ENCODE measurements at places on chromosomes 5 and 9.
A peak's percentile ranks its signal among the peaks of the same experiment; 100 is the strongest.

DNA sequence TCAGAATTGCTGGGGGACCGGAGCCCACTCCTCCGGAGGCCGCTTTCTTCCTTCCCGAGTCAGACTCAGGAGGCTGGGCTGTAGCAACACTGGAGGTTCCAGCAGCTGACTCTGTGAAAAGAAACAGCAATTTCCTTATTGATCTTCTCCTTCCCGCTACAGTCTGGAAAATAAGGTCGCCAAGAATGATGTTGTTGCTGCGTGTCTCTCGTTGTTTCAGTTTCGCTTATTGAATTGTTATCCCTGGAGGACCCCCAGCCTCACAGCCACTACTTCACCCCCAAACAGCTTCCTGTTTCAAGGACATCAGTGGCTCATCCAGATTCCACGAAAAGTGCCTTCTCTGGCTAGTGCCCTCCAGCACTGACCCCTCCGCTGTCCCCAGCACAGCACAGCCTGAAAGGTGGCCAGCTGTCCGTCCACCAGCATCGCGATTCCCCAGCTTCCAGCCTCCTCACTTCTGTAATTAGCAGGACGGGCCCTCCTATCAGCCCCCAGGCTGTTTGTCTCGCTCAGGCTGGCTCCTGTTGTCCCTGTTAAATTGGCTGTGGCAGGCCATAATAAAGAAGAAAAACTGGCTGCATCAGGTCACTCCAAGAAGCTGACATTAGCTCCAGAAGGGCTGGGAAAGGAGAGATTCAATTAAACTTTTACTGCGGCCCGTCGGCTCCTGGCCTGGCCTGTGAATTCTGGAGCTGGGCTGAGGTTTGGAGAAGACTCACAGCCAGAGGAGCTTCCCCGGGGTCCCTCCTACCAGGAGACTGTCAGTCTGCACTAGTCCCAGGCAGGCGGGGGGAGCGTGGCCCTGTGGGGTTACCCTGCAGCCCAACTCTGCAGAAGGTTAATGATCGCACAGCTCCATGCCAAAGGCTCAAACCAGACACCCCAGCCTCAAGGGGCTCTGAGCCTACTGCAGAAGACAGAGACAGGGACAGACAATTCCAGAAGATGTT is 40.5 kb downstream of the OLFM1 start:
- no peak for DNase-seq

DNA sequence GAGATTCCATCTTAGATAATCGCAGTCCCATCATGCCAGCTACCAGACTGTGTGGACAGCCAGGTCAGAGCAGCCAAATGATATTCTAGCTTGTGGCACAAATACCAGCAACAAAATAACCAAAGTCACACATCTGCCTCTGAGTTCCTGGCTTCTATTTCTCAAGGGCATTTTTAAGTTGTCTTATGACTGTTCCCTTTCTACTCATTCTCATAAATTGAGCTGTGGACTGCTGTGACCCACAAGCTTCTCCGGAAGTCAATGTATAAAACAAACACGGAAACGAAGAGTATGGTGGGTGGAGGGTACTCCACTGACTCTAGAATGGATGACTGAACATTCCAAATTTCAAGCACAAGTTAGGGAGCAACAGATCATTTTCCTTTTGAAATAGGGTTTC is 43.9 kb downstream of the PDCD1LG2 start:
- DNase-seq = no peak

DNA sequence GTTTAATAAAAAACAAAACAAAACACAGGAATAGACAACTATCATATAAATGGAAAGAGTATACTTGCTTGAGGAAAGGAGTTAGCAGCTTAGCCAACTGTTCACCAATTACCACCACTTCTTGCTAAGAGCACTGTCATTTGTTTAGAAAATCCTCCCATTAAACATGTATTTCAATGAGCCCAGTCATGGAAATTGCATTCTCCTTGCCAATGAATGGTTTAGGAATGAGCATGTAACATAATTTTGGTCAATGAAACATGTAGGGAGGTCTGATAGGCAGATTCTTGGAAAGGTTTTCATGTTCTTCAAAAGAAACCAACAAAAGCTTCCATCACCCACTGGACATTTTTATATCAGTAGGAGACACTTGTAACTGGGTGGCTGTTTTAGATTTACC is 502.8 kb upstream of the PAPPA start:
- peak; percentile 41 for DNase-seq

DNA sequence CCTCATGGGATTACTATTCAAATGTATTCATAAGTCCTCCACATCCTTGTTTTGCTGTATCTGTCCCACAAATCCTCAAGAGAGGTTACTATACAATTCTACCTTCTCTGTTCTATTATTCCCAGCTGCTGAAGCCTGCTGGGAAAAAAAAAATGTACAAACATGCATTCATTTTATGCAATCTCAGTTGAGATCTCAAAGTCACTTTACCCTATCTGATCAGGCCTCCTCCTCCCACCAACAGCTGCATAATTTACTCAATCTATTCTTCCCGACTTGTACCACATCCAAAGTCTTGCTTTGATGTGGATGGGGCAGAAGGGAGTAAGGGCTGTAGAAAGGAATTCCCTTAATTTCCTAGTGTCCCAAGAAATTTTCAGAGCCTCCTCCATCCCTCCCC is 28.6 kb downstream of the PSIP1 start:
- DNase-seq = no peak

DNA sequence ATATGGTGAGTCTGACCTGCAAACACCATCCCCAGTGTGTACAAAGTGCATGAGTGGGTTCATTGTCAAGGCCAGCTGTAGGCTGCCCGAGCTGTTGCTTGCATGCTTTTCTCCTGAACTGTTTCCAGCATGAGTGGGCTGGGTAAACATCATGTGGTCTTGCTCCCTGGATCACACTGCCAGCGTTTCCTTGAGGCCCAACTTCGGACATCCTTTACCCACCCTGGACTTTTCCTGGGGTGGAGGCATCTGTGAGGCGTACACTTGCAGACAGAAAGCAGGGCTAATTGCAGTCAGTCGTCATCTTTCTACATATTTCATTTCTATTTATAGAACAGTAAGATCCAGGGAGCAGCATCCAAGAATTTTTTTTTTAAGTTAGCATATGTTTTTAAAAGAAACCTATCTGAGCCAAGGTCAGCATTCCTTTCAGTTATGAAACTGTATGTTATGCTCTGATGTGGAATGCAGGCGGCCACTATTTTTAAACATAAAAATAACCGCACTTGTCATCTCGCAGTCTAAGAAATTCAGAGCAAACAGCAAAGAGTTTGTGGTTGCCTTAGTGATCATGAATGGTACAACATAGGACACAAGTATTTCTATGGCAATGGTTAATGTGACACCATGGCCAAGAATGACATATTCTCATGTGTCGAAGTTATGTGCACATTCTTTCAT is 106.5 kb upstream of the DMRT1 start:
- DNase-seq = peak; percentile 69

DNA sequence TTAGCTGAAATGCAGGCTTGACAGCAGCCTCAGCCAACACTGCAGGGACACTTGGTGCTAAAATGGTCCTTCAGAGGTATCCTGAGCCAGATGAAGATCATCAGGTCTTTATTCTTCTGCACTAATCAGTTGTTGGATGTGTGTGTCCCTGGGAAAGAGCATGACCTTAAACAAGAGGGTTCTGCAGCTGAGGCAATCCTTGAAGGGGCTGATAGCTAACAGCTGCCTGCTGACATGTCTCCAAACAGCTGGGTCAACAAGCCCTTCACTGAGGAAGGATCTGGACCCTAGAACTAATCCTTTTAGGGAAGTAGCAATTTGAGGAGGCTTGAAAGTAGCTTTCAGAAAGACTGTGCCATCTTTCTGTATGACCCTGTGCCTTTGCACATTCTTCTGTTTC is 376.3 kb upstream of the ACTBL2 start:
- no peak for DNase-seq

GRCh38 chr9:15743512-15743911 is 190.7 kb downstream of the CCDC171 start:
- DNase-seq = no peak

DNA sequence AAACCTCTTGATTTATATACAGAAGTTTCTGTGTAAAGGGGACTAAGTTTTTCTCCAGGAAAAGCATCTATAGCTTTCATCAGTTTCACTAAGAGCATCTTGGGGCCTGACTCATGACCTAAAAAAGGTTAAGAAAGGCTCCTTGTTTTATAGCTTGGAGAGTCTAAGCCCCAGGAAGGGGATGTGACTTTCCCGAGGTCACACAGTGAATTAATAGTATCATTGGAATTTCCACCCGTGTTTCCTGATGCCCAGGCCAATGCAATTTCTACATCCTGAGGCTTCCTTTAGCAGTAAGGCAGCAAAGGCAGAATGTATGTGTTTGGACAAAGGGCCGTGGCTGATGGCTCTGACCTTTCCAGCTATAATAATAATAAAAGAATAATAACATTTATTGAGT is 8.6 kb downstream of the MORN5 start:
- DNase-seq = no peak

- DNase-seq = no peak
Observed at GRCh38 chr5:165029099-165029870, 1523.9 kb downstream of the MAT2B start.

- DNase-seq = no peak
Observed at GRCh38 chr5:140555747-140556312, 1.4 kb downstream of the SRA1 start.

GRCh38 chr5:123514615-123515355 is 2.8 kb downstream of the CSNK1G3 start:
- no peak for DNase-seq

GRCh38 chr5:54323495-54323894 is 13.1 kb upstream of the ARL15 start:
- DNase-seq = no peak

DNA sequence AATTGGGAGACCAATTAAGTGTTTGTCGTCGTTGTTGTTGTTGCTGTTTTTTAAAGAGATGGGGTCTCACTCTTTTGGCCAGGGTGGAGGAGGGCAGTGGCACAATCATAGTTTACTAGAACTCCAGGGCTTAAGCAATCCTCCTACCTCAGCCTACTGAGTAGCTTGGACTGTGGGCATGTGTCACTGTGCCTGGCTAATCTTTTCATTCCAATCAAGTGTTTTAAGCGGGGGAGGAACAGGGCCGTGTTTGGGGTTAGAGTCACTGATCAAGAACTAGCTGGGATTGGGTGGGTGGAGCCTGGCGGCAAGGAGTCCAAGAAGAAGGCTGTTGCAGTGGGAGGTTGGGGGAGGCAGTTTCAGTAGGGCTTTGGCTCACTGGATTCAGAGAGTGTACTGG is 13.8 kb downstream of the SNX30 start:
- peak; percentile 65 for DNase-seq

DNA sequence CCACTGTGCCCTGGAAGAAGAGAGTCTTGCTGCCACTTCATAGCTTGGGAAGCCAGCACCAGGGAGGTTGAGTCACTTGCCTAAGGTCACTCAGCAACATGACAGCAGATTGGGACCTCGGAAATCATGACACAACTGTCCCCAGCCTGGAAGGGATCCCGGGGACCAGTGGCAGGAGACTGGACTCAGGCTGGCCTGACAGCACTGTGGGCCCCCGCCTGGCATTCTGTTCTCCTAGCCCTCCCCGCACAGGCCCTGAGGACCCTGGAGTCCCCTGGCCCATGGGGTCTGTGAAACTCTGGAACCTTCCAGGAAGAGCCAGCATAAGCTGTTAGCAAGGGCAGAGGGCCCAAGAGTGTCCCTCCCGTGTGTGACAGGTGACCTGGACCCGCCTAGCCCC is 64.9 kb downstream of the COL5A1 start:
- DNase-seq = no peak

DNA sequence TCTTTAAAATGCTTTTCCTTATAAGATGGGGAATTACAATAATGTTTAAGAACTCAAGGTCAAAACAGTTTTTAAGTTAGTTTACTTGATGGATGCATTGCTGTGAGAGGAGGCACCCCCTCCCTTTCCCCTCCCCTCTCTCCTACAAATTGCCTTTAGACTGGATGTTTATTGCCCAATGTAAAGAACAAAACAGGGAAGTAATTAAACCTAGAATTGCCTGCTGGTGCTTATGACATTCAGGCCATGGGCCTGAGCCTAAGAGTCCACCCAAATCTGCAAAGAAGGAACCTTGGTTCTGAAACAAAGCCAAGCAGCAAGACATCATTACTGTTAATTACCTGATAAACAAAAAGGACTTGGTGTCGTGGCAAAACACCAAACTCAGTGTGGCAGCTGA is 630.3 kb downstream of the ISL1 start:
- DNase-seq = no peak

GRCh38 chr5:83104021-83104420 is 26.7 kb downstream of the XRCC4 start:
- DNase-seq = no peak

DNA sequence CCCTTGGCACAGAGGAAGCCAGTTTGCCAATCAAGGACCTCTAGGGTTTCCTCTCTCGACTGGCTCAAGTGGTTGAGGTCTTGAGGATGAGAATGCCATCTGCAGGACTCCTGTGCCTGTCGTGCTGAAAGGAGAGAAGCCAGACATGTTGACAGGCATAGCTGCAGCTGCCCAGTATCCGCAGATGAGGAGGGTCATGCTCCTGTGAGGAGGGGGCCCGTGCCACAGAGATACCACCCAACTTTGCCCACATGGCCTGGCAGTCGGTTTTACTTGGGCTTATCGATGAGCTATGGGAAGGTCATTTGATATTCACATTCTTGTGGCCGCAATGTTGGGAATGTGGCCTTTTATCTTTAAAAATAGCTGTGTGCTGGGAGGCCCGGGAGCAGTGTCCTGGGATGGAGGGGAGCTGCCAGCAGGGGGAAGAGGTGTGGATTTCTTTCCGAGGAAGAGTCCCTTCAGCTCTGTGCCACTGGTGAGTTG is 17.4 kb downstream of the FRMPD1 start:
- DNase-seq = no peak

DNA sequence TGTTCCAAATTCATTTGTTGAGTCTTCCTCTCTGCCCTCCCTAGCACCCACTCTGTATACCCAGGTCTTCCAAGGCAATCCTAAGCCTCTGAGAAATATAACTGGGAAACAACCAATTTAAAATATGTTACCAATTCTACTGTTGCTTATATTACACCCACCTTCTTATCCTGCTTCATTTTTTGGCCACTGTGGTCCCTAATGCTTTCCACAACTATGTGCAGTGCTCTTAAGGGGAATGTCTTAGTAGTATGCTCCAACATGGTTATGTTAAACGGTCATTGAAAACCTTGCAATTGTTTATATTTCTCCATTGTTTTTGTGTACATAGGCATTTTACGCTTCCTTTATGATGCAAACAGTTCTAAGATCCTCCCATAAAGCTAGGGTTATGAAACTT is 273.1 kb upstream of the HAPLN1 start:
- DNase-seq = no peak

GRCh38 chr9:72465593-72465984 is 55.8 kb upstream of the TMC1 start:
- DNase-seq = no peak

DNA sequence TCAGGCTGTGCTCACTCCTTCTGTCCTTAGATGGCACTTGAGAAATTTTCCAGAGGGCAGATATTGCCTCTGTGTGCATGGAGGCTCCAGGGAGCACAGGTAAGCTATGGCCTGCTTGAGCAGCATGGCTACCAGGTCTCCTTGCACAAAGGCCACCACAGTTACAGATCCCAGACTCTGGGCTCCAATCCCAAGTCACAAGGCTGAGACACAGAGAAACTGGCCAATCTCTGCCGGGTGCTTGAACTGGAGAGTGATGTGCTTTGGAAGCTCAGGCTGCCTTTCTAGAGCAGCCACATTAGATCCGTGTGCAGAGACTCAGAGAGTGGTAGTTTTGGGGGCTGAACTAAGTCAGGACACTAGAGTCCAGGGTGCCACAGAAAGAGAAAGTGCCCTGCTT is 145.7 kb downstream of the SEMA6A start:
- no peak for DNase-seq
